Suppressor macrophage (primary cell): ENCODE measurements at places on chromosomes 2 and 18.

- no peak for DNase-seq
Observed at GRCh38 chr2:181334158-181334826, 122.9 kb upstream of the ITGA4 start.

- DNase-seq = no peak
Observed at GRCh38 chr2:105804266-105804665, 59.6 kb downstream of the NCK2 start.

DNA sequence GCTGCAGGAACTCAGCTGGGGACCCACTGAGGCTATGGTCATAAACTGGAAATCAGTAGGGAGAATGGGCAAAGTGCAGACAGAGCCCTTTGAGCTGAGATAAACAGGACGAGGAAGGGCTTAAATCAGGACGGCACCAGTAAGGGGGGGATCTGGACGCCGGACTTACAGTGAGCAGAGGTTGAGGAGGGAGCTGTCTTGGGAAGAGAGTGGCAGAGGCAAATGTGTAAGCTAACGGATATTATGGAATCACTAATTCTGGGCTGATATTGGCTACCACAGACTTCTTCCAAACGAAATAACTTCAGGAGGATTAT is 539 bp downstream of the CYP27A1 start:
- DNase-seq = no peak

- DNase-seq = no peak
Observed at GRCh38 chr2:188130317-188130716, 161.4 kb upstream of the GULP1 start.

DNA sequence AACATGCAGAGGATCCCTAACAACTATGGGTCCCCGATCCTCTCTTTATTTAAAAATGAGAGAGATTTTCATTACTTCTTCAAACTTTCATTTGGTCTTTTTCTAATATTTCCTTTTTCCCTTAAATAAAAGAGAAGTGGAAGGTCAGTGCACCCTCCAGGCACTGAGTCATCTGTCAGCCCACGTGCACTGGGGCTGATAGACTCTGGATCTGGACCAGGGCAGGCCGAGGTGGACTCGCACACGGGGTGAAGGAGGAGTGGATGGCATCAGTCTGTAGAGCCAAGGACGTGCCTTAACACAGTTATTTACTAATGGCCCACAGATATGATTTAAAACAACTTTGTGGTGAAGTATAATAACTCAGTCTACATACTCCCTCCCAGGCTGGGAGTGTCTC is 214.4 kb upstream of the TMEM200C start:
- DNase-seq = peak; percentile 74

GRCh38 chr18:29378651-29379136 is 1201.8 kb upstream of the CDH2 start:
- no peak for DNase-seq

DNA sequence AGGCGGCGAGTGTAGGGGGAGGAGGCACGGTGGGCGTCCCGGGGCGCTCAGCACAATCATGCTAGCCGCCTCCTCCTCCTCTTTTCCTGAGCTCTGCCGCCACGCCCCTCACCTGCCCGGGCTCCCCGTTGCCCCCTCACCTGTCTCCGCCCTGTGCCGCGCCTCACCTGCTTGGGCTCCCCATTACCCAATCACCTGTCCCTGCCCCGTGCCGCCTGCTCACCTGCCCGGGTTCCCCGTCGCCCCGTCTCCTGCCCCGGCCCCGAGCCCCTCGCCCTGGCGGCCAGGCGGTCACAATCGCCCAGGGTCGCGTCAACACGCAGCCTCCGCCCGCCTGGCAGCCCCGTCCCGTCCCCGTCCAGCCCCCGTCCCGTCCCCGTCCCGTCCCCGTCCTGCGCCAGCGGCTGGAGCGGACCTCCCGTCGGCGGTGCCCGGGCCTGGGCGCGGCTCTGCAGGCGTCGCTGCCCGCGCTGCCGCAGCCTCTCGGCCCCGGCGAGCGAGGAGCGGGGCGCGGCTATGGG is at the start of gene DCDC2C:
Gene DCDC2C (plus strand): TSS at position 340 of the 521 bp plus-strand sequence. CDS start 177 bp downstream, at position 517.
- DNase-seq = no peak

- no peak for DNase-seq
Observed at GRCh38 chr2:25237764-25238163, 69.4 kb upstream of the POMC start.

GRCh38 chr18:23612434-23613090 is 26.3 kb upstream of the NPC1 start:
- peak; percentile 25 for DNase-seq

DNA sequence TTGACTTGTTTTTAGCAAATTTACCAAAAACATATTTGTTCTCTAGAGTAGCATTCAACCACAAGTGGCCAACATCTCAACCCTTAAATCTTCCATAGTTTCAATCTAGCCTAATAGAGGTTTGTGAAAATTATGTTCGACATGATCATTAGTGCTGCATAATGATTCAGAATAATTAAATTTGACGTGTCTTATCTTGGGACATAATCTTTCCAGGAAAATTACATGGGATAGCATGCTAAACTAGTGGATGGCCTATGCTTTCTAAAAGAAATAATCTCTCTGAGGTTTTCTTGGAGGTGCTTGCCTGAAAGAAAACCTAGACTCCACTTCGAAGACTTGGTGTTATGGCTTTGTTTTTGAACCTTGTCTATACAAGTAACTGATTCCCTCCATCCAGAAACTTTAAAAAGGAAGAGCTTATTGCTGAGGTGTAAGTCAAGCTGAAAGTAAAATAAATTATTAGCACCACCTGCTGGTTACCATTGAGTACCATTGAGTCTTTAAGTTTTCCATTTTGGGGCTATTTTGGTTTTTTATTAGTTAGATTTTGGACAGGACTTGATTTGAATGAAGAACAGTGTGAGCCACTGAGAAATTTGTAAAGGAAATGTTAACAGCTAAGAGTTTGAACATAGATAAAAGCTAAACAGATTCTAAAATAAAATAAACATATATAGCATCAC is 32.7 kb downstream of the COX7A2L start:
- DNase-seq = peak; percentile 42

DNA sequence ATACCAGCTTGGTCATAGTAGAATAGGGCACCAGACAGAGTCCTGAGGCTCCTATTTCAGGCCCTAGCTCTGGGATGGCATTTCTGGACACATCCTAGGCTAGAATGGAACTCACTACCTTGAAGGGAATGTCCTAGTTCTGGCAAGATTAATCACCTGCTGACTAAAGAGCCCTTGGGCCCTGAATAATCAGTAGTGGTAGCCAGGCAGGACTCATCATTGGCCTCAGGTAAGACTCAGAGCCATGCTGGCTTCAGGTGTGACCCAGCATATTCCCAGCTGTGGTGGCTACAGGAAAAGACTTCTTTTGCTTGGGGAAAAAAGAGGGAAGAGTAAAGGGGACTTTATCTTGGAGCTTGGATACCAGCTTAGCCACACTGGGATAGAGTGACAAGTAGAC is 131.0 kb upstream of the SRD5A2 start:
- no peak for DNase-seq
